ENCODE measurements at places on chromosomes 2 and 18. TPM values are rescaled to one million over a fixed set of nuclear protein-coding genes. Genes with fewer than 3 reads are reported as not detected.

EPB41L3 gene
- 7.2 TPM for total RNA-seq

CLEC4F gene
- not detected for total RNA-seq

CXCR4 gene
- 72.6 TPM for total RNA-seq

KLHL29 gene
- 2.4 TPM for total RNA-seq

KCNK3 gene
- total RNA-seq = not detected

SDC1 gene
- total RNA-seq = 0.67 TPM

HOXD13 gene
- total RNA-seq = not detected

SRD5A2 gene
- total RNA-seq = not detected

NEB gene
- total RNA-seq = 0.14 TPM

MZT2B gene
- total RNA-seq = 431 TPM

SNTG2 gene
- total RNA-seq = 1.0 TPM

Measured in activated naive CD4-positive, alpha-beta T cell treated with anti-CD3 and anti-CD28 coated beads for 36 hours (primary cell).